CD14-positive monocyte (primary cell): ENCODE measurements at places on chromosomes 4 and X. TPM values are rescaled to one million over a fixed set of nuclear protein-coding genes. Genes with fewer than 3 reads are reported as not detected.

GRCh38 chr4:138650929-138651448, 364.6 kb upstream of the NOCT start:
- DNase-seq, result no peak

- no peak for DNase-seq
Measured at GRCh38 chr4:118776157-118776954, 59.6 kb downstream of the SEC24D start.

DNA sequence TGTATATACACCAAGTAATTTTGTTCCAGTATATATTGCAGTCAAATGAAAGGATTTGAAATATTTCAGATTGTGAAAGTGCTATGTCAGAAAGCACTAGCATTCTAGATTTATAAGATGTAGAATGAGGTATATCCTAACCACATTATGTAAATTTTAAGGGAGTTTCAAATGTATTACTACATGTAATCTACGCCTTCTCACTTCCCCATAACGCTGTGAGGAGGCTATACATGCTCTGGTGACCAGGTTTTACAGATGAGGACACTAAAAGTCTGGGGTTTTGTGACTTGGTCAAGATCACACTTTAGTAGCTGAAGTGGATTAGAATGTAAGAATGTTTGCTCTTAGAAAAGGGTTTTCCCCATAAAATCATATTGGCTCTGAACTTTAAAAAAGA, 8.1 kb downstream of the ENPEP start:
- peak; percentile 82 for DNase-seq

- no peak for DNase-seq
Measured at GRCh38 chrX:109301177-109301576, 180.7 kb downstream of the GUCY2F start.

- no peak for DNase-seq
Measured at GRCh38 chrX:42490111-42490510, 287.9 kb downstream of the PPP1R2C start.

Gene PIR
- polyA plus RNA-seq, result not detected

DNA sequence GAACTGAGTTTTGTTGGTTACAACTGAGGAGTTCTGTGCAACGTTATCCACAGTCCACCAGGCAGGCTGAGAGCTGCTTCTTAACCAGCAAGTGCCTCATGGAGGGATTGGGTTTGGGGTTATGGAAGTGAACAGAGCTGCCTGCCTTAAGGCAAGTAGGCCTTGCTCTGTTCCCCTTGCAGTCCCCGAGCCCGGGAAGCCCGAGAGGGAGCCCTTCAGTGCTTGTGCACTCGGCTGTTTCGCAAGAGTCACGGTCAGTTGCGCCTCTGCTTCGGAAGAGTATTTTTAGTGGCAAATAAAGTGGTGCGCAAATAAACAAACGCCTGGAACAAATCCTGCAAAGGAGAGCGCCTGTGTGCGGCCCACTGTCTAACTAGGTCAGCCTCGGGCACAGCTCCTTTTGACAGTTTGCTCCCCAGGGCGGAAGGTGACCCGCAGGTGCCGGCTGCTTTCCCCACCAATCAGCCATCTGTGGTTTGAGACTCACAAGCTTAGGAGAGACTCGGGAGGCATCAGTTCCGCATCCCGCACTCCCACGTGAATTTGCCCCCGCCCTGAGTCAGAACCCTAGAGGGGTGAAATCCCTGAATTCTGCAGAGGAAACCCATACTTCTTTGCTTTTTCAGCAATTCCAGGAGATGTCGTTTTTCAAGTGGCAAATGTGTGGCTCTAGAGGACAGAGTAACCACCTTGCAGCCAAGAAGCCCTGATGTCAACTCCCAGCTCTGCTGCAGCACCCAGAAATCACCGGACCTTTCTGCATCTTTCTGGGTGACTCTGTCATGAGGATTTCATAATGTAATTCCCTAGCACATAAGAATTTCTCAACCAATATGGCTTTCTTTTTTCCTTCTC, 56.8 kb downstream of the LGI2 start:
- DNase-seq, result peak; percentile 83

Gene COL4A5
- not detected in 2 replicates for polyA plus RNA-seq

DNA sequence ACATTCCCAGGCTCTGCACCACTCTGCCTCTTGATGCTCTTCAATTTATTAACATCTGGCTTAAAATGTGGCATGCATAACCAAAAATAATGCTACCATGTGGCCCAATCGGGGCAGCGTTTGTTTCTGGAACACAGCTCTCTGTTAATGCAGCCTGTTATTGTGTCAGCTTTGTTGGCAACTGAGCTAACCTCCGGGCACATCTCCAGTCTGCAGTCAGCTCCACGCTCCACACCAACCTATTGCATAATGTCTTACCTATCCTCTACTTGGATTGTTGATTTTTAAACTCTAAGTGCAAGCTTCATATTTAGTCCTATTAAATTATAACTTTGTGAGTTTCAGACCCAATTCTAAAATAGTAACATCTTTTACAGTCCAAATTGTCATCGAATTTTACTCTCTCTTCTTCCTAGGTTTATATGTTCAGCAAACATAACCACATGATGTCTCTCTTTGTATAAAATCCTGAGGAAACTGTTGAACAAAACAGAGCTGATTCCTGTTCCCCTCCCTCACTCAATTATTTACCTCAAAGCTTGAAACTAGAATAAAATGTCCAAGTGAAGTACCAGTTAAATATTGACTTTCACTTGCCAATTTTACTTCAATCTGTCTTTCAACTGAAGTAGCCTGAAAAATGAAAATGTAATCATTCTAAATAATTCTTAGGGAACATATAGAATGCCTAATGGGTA, 92.2 kb upstream of the RAPGEF2 start:
- DNase-seq, result no peak

GRCh38 chr4:183984566-183984965, 79.5 kb downstream of the STOX2 start:
- no peak for DNase-seq

- peak; percentile 37 for DNase-seq
Measured at GRCh38 chr4:123505095-123506010, 108.8 kb downstream of the SPRY1 start.

GRCh38 chr4:63221477-63221876, 1187.8 kb downstream of the TECRL start:
- no peak for DNase-seq

Gene C4orf51
- polyA plus RNA-seq, result not detected

- DNase-seq, result no peak
Measured at GRCh38 chr4:27759611-27760575, 899.3 kb downstream of the STIM2 start.

DNA sequence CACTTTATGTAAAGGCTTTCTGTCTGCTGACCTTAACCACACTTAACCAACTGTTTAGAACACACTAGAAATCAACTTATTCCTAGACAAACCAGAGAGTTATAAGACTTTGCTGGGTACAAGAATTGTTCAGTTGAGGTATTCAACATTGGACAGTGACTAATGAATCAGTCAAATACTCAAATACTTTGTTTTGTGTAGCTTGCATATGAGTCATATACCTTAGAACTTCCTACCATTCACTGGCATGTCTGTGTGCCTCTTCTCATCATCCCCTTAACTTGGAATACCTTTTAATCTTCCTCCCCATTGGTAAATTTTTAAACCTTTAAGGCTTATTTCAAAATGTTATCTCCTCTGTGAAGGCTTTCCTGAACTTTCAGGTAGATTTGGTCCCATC, 708.8 kb upstream of the GRIA3 start:
- DNase-seq, result no peak

DNA sequence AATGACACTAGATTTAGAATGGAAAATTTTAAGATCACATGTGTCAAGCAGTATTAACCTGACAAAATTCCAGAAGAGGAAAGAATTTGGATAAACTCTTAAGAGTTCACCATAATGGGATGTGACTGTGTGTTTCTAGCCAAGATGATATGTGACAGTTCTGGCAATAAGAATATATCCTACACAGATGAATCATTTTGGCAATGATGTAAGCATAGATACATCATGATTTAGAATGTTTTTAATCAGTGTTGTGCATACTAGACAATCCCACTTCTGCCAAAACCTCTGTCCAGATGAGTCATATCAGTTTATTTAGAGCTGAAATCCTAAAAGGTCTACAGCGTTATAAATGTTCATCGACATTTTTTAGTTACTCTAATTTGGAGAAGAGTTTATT, 48.8 kb downstream of the PTCHD1 start:
- no peak for DNase-seq

Gene SYP
- polyA plus RNA-seq, result 0.69 and 0.70 TPM in 2 replicates

GRCh38 chrX:53729751-53730150, 43.2 kb upstream of the HUWE1 start:
- DNase-seq, result no peak

DNA sequence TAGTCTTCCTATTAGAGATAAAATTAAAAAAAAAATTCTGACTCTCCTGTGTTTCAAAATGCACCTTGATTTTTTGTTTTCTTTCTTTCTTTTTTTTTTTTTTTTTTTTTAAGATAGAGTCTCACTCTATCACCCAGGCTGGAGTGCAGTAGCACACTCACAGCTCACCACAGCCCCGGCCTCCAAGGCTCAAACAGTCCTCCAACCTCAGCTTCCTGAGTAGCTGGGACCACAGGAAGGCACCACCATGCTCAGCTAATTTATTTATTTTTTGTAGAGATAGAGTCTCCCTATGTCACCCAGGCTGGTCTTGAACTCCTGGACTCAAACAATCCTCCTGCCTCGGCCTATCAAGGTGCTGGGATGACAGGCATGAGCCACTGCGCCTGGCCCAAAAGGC, 41.1 kb upstream of the TMEM184C start:
- DNase-seq, result no peak

- no peak for DNase-seq
Measured at GRCh38 chr4:146890301-146890700, 55.4 kb downstream of the TTC29 start.

Gene UGT2B15
- polyA plus RNA-seq, result not detected

Gene MAGEB1
- not detected for polyA plus RNA-seq

DNA sequence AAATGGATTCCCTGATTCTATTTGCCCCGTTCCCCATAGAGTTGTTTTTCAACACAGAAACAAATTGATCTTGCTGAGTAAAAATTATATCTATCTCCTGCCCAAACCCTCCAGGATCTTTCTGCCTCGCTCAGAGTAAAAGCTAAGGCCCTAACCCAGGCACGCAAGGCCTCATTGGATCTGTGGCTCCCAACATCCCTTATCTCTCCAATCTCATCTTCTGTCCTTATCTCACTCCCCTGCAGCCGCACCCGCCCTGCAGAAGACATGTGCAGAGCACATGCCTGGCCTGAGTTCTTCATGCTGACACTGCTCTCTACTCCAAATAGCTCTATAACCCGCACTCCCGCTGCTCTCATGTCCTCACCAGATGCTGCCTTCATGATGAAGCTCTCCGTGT, 543.8 kb upstream of the ZFP42 start:
- DNase-seq, result no peak

- DNase-seq, result no peak
Measured at GRCh38 chr4:126242679-126243390, 928.1 kb downstream of the FAT4 start.

DNA sequence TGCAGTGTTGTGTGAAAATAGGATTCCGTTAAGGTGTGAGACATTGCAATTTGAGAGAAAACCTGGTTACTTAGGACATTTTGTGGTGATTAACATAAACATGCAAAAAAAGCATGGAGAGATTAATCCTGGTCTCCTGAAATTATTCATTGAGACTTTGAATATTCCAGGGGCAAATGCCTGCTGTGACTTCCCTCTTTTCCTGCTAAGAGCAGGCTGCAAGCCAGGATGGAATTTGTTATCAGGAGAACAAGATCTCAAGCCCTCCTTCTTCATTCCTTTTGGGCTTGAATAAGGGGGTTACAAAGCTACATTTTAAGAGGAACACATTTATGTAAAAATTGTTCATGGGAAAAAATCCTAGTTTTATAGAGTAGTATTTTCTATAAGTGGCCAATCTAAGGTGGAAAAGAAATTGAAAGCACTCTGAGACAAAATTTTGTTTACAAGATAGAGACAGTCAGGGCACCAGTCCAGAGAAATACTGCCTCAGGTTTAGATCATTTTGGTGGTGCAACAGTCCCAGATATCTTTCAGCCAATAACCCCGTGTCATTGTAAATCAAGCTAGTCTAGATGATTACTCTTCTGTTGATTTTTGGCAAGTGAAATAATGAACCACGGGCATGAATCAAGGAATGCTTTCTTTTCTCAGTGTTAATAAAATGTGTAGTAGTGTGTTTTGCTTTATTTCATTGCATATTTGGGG, 1528.3 kb upstream of the AGA start:
- no peak for DNase-seq

Gene VSIG4
- polyA plus RNA-seq, result 56.8 TPM

DNA sequence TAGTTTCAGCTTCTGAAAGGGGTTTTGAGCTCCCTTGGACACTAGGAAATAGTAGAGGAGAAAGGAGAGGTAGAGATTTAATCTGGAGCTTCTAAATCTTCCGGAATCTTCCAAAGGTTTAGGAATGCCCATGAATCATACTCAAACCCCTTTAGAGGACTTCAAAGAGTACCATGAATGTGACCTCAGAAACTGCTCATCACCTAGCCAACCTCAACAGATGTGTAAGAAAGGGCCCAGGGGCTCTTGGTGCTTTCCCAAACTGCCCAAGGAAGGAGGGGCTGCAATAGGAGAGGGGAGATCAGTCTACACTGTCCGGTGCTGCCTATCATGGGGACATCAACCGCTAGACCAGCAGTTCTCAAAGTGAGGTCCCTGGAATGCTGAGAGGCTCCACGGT, 109.1 kb downstream of the RBM47 start:
- no peak for DNase-seq

Gene PCSK1N
- not detected for polyA plus RNA-seq

Gene C4orf36
- polyA plus RNA-seq, result 0.14 TPM

DNA sequence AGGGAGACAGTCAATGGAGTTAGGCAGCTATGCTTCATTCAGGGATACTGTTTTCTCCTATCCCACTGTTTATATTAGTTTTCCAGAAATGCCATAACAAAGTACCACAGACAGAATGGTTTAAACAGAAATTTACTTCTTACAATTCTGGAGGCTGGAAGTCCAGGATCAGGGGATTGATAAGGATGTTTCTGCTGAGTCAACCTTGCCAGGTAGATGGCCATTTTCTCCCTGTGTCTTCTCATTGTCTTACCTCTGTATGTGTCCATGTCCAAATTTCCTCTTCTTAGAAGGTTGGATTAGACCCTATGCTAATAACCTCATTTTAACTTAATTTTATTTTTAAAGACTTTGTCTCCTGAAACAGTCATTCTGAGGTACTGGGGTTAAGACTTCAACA, 20.5 kb upstream of the EPGN start:
- no peak for DNase-seq

DNA sequence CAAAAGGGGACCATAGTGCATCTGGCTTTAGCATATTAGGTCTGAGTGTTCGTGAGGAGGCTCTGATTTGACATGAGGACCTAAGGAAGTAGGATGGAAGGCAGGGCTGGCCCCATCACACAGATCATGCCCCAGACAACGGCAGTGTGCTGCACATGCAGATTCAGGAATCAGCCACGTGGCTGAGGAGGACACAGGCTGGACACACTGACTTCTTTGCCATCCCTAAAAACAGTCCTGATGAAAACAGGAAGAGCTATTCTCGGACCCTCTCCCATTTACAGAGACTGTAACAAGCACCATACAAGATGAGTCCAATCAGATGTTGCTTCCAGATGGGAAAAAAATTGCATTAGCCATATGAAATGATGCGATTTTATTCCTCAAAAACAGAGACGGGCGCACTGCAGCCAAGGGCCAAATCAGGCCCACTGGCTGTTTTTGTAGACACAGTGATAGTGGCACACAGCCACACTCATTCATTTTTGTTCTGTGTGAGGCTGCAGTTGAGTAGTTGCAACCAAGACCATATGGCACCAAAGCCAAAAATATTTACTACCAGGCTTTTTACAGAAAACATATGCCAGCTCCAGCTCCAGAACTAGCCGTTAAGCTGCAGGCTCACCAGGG, 41.0 kb downstream of the ACSL1 start:
- DNase-seq, result no peak

Gene NSD2
- polyA plus RNA-seq, result 5.7 and 8.7 TPM in 2 replicates

GRCh38 chr4:140236654-140237169, 82.7 kb upstream of the MAML3 start:
- DNase-seq, result no peak
